NCI-H187 (cell line): ENCODE measurements at places on chromosomes 16 and 17.

DNA sequence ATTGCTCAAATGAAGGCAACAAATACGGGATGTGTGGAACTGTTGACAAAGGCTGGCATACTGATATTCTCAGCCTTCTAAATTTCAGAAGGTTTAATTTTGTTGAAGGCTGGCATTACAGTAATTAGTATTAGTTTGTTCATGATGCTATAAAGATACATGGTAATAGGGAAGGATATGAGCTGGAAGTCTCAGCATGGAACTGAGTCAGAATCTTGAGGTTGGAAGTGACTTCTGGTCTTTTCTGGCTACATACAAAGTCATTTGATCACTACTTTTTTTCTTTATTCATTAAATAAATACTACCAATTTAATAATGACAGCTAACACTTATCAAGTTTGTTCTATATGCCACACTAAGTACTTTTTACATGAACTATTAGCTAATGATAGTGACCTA lies 22.6 kb downstream of the RABEP1 start:
- no peak for DNase-seq

GRCh38 chr17:181245-182049 lies at the start of gene DOC2B:
Gene DOC2B (minus strand): TSS chr17:181650. CDS start chr17:181479, 171 bp downstream.
- no peak for DNase-seq

DNA sequence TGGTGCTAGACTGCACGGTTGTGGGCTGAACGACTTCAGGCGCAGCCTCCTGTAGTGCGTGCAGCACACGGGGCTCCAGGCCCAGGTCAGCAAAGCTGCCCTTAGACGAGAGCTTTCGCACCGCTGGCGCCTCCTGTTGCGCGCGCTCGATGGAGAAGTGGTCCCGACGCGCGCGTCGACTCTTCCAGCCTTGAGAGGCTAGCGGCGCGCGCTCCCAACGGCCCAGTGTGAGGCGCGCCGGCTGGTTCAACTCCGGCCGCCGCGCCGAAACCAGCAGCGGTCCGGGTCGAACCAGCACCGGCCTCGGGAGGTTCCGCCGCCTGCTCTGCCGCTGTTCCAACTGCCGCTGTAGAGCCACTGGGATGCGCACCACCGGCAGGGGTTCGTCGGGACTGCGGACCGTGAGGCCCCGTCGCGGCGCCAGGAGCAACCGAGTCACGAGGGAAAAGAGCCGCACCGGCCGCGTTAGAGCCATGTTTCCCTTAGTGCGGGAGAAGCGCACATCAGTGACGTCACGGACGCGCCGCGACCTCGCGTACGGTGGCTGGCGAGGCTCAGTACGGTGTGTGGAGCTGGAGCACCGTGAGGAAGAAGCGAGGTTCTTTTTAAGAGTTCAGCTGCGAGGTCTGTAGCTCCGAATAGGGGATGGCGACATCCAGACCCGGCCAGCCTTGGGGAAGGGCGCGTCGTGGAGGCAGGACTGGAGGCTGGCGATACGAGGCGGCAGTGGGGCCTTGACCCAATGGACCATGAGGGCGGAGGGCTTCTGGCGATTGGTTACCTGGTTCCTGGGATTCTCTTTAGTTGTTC lies at the start of the genes DDX28 and DUS2:
Gene DDX28, minus strand, starts transcription at position 505 of the 810 bp plus-strand sequence. Its CDS starts 30 bp downstream, at position 475.
Gene DUS2, plus strand, starts transcription at position 557 of the 810 bp plus-strand sequence. CDS start 14,740 bp downstream, outside the sequence.
- DNase-seq: peak; percentile 50

- peak; percentile 37 for DNase-seq
Measured at GRCh38 chr17:13001991-13002615, 15.7 kb downstream of the ELAC2 start.

DNA sequence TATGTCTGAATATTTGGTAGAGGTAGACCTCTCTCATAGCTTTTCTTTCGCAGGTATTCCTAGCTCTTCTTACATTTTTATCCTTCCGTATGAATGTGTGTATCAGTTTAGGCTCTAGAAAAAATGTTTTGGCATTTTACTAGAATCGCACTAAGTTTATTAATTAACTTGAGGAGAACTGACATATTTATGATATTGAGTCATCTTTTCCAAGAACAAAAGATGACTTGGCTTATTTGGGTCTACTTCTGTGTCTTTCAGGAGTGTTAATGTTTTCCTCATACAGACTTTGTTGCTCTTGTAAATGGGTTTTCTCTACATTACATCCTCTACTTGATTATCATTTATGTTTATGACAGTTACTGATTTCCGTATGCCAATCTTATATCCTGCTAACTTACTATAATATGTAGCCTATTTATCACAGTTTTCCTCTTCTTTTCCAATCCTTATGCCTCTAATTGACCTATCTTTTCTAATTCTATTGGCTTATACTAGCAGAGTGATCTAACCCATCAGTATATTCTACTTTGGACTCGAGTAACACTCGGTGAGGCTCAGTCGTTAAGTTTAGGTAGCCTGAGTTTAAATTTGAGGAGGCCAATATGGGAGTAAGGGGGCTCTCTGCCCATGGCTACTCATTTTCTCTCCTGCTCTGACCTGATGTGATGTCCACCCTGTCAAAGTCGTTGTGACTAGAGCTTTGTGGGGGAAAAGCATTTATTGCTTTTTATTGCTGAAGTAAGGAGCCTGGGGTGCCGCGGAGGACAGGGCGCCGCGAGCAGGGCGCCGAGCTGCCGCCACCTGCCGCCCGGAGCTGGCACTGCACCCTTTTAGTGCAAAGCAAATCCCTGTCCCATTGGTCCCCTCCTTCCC lies 20.0 kb downstream of the ST6GALNAC1 start:
- DNase-seq: peak; percentile 57

DNA sequence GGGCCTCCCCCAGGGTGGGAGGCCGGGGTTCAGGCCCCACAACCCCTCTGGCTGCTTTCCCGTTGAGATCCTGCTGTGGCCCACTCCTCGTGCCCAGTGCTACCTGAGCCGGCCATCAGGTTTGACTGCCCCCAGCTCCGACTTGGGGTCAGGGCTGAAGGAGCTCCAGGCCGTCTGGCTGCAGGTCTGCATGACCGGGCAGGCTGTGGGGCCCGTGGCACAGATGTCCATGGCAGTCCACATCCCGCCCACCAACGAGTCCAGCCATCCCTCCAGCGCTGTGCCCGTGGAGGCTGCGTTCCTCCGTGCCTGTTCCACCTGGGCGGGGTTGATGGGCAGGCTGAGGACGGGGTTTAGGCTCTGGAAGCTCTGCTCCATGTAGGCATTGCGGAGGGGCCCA lies 362.2 kb downstream of the XYLT1 start:
- no peak for DNase-seq

- DNase-seq: no peak
Measured at GRCh38 chr17:47687748-47688147, 6.2 kb upstream of the TBKBP1 start.

- DNase-seq: no peak
Measured at GRCh38 chr17:2071455-2072281, 16.8 kb downstream of the HIC1 start.

GRCh38 chr17:34400301-34400931 lies 37.4 kb upstream of the CCL1 start:
- no peak for DNase-seq

- no peak for DNase-seq
Measured at GRCh38 chr16:56048425-56049105, 142.7 kb upstream of the GNAO1 start.

GRCh38 chr17:73759734-73760438 lies 115.6 kb upstream of the SDK2 start:
- DNase-seq: no peak

DNA sequence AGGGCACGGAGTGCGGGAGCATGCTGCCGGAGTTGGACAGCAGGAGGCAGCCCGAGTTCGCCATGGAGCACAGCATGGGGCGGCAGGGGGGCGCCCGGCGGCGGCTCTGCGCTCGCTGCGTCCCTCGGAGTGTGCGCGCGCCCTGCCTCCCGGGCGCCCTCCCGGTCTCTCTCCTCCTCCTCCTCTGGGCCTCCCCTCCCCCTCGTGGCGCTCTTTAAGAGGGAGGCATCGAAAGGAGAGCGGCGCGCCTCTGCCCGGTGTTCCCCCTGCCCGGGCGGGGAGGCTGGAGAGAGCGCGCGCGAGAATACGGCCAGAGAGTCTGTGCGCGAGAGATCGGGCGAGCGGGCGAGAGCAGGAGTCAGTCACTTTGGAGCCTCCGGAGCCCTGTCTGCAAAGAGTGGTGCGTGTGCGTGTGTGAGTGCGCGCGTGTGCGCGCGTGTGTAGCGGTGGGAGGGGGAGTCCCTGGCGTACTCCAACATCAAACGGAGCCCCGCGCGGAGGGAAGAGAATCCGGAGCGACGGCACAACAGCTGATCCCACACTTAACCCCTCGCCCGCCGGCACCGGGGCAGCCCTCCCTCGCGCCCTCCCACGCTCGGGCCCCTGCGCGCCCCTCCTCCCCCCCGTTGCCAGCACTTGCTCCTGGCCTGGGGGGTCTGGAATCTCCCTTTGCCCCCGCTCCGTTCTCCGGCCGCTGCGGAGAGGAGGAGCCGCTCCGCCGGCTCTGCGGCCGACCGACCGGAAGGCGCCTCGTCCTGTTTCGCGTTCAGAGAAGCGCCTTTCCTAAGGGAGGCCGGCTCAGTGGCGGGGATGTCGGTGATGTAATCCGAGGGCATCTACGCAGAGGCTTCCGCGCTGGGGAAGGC lies 108.9 kb downstream of the ENGASE start:
- no peak for DNase-seq

GRCh38 chr17:10620823-10621222 lies 36.3 kb downstream of the MYH3 start:
- no peak for DNase-seq

- no peak for DNase-seq
Measured at GRCh38 chr16:11977376-11978041, 975 bp downstream of the SNX29 start.

GRCh38 chr16:68499006-68499405 lies 40.1 kb upstream of the ZFP90 start:
- DNase-seq: no peak

DNA sequence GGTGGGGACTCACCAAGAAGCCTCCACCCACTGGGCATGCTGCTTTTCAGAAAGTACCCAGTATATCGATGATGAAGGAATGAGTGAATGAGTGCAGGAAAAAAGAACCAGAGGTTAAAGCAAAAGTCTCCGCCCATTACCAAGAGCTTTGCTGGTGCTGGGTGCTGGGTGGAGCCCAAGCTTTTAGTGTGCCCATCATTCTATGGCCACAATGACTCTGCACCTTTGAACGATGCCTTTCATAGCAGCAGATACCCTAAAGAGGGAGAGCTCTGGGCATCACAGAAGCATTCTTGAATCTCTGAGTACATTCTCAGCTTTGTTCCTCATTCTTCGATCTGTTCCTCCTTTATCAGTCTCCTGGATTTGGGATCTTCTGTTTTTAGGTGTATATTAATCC lies 450.7 kb upstream of the CCL2 start:
- DNase-seq: no peak

DNA sequence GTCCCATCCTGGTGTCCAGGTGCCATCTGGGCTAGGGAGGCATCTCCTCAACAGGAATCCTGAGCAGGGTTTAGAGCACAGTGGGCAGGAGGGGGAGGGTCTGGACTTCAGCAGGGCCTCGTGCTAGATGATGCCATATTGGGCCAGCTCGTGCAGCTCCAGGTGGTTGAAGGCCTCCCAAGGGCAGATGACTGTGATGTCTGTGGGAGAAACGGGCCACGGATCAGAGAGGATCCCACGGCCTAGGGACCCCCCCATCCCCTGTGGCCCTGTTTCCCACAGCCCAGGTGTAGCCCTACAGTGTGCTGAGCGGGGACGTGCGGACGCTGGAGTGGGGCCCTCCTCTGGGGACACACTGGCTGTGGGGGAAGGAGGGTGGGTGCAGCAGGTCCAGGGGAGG lies 5.4 kb downstream of the PDE6G start:
- DNase-seq: no peak

DNA sequence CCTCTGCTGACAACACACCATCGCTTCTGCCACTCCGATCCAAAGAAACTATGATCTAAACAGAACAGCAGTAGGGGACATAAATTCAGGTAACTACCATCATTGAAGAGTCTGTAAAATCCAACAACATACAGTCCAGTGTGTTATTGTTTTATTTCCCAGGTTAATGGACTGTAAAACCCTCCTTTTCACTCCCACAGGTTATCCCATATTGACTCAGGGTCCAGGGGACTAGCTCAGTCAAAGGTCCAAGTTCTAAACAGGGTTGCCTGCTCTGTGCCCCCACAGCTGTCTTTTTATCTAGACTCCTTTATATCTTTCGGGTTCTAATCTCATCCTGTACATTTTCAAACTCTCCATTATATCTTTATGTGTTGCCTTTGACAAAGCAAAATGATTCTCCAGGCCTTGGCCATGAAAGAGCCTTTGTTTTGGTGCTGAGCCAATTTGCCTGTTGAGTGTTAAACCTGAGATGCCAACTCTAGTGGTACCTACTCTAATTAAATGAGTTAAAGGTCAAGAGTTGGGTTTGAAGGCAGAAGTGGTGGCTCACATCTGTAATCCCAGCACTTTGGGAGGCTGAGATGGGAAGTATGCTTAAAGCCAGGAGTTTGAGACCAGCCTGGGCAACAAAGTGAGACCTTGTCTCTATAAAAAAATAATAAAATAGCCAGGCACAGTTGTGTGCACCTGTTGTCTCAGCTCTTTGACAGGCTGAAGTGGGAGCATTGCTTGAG lies 80.5 kb downstream of the SNX11 start:
- DNase-seq: peak; percentile 75

- DNase-seq: no peak
Measured at GRCh38 chr16:48963306-48963705, 318.3 kb downstream of the CBLN1 start.

GRCh38 chr17:20103454-20104446 lies 94.6 kb downstream of the SPECC1 start:
- DNase-seq: no peak

- no peak for DNase-seq
Measured at GRCh38 chr17:82007495-82008257, 15.0 kb downstream of the CENPX start.

- no peak for DNase-seq
Measured at GRCh38 chr17:44444735-44445105, 55.3 kb upstream of the ITGA2B start.

DNA sequence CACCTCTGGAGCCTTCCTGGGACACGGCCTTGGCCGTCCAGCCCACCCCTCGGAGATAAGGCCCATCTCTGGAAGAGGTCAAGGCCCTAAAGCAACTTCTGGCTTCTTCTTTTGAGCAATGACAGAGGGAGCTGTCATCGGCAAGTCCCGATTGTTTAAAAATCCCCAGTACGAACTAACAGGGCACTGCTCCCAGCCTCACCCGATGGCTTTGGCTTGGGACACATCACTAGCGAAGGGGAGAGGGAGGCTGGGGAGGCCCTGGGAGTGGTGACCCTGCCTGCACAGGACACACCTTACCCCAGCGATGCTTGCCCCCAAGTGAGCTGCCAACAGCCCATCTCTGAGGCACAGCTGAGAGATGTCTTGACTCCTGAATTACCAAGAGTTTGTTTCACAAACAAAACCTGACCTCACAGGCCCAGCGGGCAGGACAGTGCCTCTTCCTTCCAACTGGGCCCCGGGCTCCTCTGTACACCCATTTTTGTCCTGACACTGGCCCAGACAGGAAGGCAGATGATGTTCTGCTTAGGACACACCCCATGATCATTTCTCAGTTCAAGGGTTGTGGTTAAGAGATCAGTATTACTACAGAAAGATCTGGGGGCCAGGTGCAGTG lies 4.8 kb downstream of the SYNGR2 start:
- no peak for DNase-seq
